ENCODE measurements at places on chromosomes 3 and 15.
A peak's percentile ranks its signal among the peaks of the same experiment; 100 is the strongest.

GRCh38 chr15:27672537-27672936 lies 426.6 kb downstream of the OCA2 start:
- no peak for DNase-seq

DNA sequence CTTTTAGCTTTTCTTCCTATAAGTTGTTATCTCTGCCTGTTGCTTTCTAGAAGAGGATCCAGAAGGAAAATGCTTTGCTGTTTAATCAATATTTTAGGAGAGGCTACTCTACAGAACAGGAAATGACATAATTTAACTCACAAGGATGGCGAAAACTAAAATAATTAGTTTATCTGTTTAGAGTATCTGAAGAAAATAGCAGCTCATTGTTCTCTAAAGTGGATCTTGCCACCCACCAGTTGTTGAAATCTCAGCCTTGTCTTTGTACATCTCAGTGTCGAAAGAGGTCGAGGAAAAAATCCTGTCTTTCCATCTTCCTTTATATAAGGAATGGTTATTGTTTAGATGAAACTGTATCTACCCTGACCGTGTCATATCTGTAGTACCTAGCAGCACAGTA lies 126.6 kb downstream of the ZNF609 start:
- DNase-seq = no peak

DNA sequence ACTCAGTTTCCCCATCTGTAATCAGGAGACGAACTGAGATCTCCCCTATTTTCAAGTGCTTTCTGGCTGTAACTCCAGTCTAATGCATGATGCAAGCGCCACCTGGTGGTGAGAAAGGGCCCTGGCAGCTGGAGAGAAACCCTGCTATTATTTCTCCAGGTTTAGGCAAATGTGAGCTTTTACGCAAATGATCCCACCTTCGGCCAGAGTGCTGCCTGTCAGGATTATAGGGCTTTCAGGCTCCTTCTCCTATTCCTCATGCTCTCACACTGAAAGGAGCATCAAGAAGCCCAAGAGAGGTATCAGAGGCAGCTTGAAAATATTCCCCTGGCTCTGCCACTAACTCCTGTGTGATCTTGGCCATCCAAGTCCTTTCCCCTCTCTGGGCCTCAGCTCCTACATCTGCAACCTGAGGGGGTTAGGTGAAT lies 93.9 kb upstream of the RASGRF1 start:
- no peak for DNase-seq

- DNase-seq = no peak
These were observed 8.4 kb downstream of the THBS1 start for GRCh38 chr15:39589193-39589814.

- peak; percentile 64 for DNase-seq
These were observed at the start of gene PDE8A for GRCh38 chr15:84981711-84982300. Gene PDE8A (plus strand): TSS chr15:84981856. CDS start chr15:84982163, 307 bp downstream.
